Peyer's patch (tissue), 4 donors: ENCODE measurements at places on chromosomes 11 and 22. TPM values are rescaled to one million over a fixed set of nuclear protein-coding genes. Genes with fewer than 3 reads are reported as not detected.

- no peak for DNase-seq
Measured at GRCh38 chr11:79219186-79220045, 221.4 kb downstream of the TENM4 start.

- DNase-seq, result no peak
Measured at GRCh38 chr11:78415338-78415737, 2.3 kb downstream of the GAB2 start.

GRCh38 chr11:103850419-103851165 lies 185.8 kb upstream of the DDI1 start:
- DNase-seq, result no peak

DNA sequence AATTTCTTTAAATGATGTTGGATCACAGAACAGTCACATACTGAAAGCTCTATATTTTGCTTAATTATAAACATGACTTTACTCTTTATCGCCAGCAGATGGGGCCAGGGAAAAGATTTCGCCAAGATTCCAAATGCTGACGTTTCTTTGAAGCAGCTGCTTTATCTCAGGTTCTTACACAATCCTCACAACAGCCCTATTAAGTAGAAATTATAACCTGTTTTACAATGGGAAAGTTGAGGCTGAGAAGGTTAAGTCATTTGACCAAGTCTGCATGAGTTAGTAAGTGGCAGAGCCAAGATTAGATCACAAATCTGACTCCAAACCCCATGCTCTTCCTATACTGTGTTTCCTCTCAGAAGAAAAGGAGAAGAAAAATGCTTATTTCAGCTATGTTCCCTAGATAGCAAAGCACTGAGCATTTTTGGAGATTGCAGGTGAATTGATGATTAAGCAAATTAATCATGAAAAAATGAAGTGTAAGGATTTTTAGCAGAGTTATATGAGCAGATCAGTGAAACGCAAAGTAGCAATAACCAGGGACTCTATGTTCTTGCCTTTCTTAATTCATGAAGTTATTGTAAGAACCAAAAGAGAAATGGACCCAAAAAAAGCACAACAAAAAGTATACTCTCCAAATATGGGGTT lies 79.0 kb downstream of the AASDHPPT start:
- DNase-seq, result no peak

- DNase-seq, result no peak
Measured at GRCh38 chr22:50418624-50419023, 56.2 kb downstream of the SBF1 start.

DNA sequence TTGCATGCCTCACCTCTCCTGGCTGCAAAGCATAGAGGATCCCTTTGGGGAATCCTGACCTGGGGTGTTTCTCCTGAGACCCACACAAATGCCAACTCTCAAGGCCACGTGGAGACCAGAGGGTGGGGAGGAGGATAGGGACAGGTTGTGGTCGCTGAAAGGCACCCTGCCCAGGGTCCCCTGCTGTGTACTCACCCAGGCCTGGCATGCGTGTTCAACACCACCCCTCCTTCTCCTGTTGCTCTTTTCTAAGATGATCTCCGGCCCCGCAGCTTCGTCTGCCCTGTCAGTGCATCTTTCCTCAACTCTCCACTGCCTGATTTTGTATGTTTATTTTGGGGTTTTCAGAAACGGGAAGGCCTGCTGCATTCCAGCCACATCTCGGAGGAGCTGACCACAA lies 44.6 kb upstream of the PARVG start:
- no peak for DNase-seq

DNA sequence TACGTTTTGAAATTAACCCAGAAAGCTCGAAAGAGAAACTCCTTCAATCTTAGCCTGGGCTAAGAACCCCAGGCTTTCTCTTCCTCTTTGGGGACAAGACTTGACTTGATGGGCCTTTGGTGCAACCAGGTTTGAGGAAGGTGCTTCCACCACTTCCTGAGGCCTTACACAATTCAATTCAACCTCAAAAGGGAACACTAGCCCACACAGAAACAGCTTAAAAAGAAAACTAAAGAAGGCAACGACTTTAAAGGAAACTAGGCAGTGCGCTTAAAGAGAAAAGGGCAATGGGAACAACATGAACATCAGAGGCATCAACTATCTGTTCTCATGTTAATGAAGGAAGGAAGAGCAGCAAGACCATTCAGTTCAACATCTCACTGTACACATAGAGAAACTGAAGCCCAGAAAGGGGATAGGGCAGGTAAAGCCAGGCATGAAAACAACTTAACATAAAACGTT lies 24.8 kb downstream of the PAK1 start:
- no peak for DNase-seq

- DNase-seq, result no peak
Measured at GRCh38 chr22:41280065-41280464, 5.9 kb downstream of the RANGAP1 start.

The NNMT gene
- total RNA-seq, result 253 TPM

DNA sequence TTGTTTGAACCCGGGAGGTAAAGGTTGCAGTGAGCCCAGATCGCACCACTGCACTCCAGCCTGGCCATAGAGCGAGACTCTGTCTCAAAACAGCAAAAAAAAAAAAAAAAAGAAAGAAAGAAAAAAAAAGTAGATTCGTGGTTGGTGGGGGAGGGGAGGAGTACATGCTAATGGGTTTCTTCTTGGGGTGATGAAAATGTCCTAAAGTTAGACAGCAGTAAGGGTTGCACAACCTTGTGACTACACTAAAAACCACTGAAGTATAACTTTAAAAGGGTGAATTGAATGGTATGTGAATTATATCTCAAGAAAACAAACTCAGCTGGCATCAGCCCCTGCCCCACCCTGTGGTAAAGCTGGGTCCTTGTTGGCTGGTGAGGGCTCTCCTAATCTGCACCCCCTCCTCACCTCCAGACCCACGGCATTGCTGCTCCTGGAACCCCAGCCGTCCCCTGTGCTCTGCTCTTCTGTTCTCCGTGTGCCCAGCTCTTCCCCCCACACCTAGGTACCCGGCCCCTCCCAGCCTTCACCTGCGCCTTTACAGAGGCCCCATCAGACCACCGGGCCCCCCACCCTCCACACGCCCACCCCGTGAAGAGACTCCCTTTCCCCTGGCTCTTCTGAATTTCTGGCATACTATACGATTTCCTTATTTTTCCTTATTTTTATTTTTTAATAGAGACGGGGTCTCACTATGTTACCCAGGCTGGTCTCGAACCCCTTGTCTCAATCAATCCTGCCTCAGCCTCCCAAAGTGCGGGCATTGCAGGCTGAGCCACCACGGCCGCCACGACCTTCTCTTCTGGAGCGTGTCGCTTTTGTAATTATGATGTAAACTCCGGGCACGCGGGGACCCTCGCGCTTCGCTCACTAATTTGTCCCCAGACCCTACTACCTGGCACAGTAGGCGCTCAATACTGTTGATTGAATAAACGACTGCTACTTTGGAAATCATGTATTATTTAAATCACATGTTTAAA lies 924 bp upstream of the FADD start:
- DNase-seq, result no peak
